ENCODE measurements at places on chromosomes 6 and 20.

DNA sequence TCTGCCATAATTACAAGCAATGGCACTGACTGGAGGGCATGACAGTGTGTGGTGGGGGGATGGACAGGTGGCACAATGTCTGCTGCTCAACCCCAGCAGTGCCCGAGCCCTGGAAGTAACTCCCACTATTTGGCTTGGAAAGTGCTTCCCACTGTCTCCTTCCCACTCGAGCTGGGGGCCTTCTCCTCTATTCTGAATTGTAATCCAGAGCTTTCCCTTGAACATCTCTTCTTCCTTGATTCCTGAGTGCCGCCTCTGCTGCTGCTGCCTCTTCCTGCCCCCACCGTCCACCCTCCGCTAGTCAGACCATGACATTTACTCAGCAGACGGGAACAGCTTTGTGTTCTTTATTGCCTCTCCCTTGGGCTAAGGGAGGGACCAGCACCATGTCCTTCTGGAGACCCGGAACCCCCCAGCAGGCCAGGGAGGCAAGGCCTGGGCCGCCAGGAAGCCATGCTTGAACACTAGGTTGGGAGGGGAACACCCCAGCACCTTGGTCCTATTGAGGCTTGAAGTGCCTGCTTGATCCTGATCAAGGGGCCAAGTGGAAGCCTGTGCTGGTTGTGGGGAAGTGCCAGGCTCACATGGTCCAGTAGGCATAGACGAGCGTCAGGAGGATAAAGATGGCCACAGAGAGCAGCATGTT is 17.0 kb downstream of the CCDC167 start:
- no peak for DNase-seq

DNA sequence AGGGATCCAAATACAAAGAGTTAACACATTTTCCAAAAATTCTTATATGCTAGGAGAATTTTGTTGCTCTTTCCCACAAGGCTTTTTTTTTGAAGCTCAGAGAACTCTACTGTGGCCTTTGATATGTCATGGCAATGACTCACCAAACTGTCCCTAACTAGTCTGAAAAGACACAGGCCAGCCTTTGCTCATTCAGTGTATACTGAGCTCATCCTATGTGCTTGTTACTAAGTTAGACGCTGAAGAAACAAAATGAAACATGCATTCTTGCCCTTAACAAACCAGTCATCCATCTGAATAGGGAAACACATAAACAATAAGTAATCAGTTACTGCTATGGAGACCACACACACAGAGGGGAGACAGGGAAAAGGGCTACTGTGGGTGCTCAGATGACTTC is 291.8 kb downstream of the FOXC1 start:
- no peak for DNase-seq

GRCh38 chr6:129704708-129705107 is 5.3 kb downstream of the ARHGAP18 start:
- DNase-seq, result no peak

- DNase-seq, result no peak
These were observed 672 bp upstream of the UBE2V1 start for GRCh38 chr20:50113420-50114224.

GRCh38 chr6:122154912-122155575 is 244.4 kb upstream of the HSF2 start:
- DNase-seq, result no peak

GRCh38 chr6:49906526-49906925 is 40.2 kb upstream of the CRISP1 start:
- no peak for DNase-seq

- DNase-seq, result no peak
These were observed 200.7 kb downstream of the WDR27 start for GRCh38 chr6:169501128-169501527.

GRCh38 chr20:8344631-8345030 is 212.6 kb downstream of the PLCB1 start:
- no peak for DNase-seq

DNA sequence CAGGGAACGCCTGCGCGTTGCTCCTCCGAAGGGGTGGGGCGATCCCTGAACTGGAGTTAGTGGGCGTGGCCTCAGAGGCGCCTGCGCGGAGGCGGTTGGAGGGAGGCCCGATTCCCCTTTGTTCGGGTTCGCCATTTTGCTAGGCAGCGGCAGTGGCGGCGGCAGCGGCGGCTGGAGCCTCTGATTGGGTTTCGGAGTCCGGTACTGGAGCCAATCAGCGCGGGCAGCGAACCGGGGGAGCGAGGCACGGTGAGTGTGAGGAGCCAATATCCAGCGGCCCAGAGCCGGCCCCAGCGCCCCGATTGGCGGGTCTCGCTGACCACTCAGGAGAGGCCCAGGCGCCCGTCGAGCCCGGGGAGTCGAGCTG is at the start of gene NFYA:
Gene NFYA, plus strand, starts transcription at position 139 of the 367 bp plus-strand sequence. CDS start 6,116 bp downstream, outside the sequence.
- DNase-seq, result no peak

- no peak for DNase-seq
These were observed 43.6 kb upstream of the IYD start for GRCh38 chr6:150325066-150325772.

- no peak for DNase-seq
These were observed 4.9 kb upstream of the FAM83C start for GRCh38 chr20:35297155-35297554.

GRCh38 chr20:59812286-59813125 is 120.9 kb downstream of the SYCP2 start:
- DNase-seq, result no peak

DNA sequence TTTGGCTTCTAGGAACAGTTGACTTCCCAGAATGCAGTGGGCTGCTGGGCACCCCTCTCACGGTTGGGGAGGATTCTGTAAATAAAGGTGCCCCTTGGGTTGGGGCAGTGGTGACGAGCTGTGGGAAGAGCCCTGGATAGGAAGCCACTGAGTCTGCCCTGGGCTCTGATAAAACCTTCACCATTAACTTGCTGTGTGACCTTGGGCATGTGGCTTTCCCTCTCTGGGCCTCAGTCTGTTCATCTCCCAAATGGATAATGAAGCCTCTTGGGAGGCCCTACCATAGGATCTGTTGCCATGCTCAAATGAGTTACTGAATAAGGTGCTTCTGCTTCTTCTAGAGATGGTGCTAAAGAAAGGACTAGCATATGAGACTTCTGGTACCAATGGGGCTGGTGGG is 3.7 kb downstream of the CRIP3 start:
- DNase-seq, result no peak

GRCh38 chr6:15960740-15961634 is 167.9 kb upstream of the MYLIP start:
- DNase-seq, result no peak

DNA sequence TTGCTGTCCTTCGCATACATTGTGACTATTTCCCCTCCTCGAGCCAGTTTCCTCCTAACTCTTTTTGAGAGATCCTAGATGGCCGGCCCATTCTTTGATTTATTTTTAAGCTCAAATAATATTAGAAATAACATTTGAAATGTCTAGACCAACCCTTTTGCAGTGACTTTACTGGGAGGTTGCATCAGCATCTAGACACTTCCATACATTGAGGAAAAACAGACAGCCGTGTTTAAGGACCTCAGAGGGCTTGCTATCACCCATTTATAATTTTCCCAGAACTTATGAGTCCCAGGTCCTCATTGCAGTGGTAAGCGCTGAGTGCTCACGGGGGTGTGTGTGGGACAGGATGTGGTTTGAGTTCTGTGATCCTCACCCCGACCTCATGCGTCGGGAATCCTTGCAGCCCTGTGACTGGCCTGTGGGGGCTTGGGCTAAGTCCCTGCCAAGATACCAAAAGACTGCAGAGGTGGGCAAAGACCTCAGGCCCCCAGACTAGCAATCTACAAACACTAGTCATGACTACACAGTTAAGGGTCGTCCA is at the start of gene GPX5:
Gene GPX5, plus strand, starts transcription at position 386 of the 544 bp plus-strand sequence. Its CDS starts 133 bp downstream, at position 519.
- peak; percentile 7 for DNase-seq

- no peak for DNase-seq
These were observed 114.7 kb downstream of the PLCB1 start for GRCh38 chr20:8246716-8247115.

- no peak for DNase-seq
These were observed 66.2 kb upstream of the IYD start for GRCh38 chr6:150302520-150303176.

GRCh38 chr20:20668639-20669038 is 43.8 kb downstream of the RALGAPA2 start:
- DNase-seq, result no peak

DNA sequence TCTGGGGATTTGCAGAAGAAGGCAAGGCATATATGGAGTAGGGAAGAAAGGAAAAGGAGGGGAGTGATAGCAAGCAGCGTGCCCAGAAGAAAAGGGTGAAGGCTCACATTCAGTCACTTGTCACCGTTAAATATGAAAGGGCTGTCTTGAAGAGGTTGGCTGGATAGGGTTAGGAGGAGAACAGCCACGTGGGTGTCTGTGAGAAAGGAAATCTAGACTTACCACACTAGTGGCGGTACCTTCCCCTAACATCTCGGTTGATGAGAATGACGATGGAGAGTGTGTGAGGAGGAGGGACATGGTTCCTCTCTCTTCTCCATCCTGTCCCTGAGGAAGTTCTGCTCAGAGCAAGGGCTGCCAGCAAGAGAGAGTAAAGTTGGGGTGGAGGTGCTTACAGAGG is 74.3 kb upstream of the CCN6 start:
- DNase-seq, result no peak

- no peak for DNase-seq
These were observed 81.7 kb downstream of the CDH22 start for GRCh38 chr20:46226602-46227001.

DNA sequence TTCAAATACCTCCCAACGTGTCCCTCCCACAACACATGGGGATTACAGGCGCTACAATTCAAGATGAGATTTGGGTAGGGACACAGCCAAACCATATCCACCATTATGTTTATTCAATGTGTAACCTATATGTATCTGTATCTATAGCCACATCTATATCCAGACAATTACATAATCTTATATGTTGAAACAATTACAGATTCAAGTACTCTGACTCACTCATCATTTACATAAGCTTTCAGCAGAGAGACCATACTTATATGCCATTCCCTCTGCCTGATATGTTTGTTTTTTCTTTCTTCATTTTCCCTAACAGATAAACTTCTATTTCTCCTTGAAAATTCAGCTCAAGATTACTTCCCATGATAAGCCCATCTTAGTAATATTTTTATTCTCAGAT is 163.6 kb downstream of the LAMA2 start:
- DNase-seq, result no peak

DNA sequence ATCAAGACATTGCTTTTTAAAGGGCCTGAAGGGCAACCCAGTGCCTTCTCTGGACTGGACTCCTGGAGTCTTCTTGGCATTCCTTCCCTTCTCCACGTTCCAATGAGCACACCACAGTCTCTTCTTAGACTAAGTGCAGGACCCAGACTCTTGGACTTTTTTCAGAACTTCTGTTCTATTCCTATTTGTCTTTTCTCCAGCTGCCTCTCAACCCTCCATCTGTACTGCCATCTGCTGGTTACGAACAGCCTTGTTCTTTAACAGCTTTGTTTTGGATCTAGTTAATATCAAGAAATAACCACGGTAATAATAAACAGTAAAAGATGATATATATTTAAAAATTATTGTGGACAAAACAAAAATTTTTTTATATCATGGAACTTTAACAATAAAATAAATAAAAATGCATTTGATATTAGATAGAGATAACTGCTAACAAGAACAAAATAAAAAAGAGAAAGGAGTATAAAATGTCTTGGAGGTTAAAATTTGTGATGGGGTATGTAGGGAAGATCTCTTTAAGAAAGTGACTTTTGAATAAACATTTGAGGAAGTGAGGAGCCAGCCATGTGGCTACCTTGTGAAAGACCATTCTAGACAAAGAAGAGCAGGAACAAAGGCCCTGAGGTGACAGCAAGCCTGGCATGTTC is 105.1 kb upstream of the HCRTR2 start:
- no peak for DNase-seq

DNA sequence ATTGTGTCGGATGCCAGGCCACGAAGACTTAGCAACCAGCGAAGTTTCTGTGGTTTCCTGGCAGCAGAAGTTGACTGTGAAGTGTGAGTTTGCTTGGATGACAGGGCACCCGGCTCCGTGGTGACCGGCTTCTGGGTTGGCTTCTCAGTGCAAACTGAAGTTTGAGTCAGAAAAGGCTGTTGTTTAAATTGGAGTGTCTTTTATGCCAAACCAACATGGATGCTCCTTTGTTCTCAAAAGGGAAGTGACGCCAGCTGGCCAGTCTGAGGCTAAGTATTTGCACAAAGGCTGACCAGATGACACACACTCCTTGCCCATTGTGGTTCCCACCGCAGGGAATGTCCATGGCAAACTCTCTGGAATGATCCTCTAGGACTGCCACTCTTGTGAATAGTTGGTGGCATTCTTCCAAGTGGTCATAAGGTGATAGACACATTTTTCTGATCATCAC is 164.8 kb upstream of the QKI start:
- DNase-seq, result no peak

DNA sequence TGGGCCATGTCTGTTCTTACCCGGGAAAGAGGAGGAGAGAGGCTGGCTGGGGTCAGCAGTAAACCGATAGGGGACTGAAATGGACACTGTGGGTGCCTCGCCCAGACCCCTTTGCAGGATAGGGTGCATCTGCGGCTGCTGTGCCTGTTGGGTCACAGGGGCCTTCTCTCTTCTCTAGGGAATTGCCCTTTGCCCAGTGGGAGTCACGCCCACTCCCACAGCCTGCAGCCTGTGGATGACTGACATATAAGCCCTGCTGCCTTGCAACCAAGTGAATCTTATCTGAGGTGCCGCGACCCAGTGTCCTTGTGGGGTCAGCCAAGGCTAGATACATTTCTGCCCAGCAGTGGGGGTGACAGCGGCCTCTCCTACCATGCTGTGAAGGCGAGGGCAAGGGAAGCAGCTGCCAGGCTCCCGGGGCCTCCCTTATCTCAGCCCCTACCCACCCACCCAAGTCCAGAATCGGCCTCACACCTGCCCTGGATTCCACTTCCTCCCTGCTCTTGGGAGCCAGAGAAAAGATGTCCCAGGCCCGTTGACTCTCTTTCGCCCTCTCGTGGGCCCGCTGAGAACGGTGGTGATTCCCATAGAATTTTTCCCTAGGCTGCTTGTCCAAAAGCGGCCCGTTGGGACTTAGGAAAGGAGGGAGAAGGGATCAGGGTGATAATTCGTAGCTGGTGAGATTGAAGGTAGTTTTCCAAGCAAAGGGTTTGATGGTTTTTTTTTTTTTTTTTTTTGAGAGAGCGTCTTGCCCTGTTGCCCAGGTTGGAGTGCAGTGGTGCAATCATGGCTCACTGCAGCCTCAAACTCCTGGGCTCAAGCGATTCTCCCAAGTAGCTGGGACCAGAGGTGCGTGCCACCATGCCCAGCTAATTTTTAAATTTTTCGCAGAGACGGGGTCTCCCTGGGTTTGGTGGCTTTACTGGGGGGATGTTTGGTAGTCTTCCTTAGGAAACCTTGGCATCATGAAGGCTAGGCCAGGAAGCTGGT is 76.4 kb upstream of the RNF24 start:
- no peak for DNase-seq
